ENCODE measurements at places on chromosomes 16 and 17. TPM values are rescaled to one million over a fixed set of nuclear protein-coding genes. Genes with fewer than 3 reads are reported as not detected.

DNA sequence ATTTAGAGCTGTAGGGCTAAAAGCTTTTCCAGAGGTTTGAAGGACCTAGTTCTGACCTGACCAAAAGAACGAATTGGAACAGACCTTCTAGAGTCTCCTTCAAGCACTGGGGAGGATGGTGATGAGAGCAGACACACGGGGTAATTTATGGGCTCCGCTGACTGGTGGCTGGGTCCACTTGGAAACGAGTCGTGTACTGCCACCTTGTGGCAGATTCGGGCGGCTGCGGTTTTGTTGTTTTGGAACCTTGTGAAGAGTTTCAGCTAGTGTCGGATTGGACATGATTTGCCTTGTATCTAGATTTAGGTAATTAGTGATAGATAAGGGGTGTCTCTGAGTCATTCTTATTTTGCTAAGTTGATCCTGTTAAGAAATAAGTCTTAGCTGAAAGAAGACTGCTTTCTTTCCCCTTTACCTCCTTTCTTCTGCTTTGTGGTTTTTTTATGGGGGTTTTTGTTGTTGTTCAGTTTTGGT, 98.9 kb downstream of the AATF start:
- DNase-seq = peak; percentile 44

DNA sequence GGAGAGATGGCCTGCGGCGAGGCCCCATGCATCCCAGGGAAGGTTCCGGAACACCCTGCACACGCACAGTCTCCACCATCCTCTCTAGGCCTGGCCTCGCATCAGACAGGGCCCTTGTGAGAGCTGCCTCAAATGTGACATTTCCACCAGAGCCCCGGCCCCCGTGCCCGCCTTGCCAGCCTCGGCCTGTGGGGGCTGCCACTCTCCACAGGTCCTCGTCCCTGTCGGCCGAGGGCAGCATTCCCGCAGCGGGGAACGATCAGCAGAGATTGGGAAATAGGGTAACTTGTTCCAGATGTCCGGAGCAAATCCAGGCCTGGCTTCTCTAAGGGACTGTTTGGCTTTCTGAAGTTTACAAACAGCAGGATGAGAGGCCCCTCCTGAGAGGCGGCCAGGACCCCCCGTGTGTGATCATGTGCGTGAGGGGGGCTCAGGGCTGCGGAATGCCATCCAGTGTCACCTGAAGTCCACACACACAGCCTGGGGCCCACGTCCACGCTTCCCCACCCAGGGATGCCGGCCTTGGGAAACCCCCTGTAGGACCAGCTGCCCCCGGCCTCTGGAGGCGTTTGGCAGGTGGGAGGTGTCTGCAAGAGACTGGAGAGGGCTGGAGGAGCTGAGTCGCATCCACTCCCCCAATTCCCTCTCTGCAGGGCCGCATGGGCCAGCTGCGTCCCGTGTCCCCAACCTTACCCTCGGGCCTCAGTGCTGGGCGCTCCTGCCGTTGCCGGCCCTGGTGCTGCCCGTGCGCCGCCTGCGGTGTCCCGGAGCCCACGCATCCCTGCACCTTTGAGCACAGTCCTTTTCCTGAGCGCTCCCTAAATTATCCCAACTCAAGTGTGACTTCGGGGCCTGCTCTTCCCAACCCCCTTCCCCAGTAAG, 70.4 kb downstream of the ZDHHC7 start:
- no peak for DNase-seq

DNA sequence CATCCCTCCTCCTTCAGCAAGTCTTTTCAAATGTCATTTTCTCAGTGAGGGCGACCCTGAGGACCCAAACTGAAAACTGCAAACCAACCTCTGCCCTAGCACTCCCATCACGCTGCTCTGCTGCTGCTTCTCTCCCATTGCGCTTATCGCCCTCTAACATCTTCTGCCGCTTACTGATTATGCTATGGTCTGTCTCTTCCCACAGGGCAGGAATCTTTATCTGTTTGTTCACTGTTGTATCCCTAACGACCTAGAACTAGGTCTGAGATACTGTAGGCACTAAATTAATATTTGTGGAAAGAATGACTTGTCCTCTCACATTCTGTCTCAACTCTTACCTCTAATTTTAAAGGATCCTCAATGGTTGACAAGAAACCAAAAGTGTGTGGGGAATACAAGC, 12.5 kb downstream of the ZSCAN32 start:
- DNase-seq = no peak

DNA sequence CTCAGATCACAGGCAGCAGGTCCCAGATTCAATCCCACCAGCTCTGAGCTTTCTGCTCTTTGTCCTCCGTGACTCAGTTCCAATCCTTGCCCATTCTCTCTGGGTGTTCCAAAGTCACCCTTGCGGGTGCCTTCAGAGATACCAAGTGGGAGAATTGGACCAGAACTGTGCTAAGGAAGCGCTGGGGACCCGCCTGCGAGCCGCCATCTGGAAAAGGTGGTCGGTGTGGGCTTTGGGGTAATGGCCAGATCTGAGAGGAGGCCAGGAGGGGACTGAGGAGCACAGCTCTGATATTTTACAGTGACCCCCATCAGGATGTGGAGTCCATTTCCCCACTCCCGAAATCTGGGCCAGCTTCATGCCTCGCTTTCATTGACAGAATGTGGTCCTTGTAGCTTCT, 152.6 kb downstream of the SDK2 start:
- DNase-seq = no peak

- no peak for DNase-seq
These were observed 486 bp downstream of the SYT17 start for GRCh38 chr16:19168371-19169081.

DNA sequence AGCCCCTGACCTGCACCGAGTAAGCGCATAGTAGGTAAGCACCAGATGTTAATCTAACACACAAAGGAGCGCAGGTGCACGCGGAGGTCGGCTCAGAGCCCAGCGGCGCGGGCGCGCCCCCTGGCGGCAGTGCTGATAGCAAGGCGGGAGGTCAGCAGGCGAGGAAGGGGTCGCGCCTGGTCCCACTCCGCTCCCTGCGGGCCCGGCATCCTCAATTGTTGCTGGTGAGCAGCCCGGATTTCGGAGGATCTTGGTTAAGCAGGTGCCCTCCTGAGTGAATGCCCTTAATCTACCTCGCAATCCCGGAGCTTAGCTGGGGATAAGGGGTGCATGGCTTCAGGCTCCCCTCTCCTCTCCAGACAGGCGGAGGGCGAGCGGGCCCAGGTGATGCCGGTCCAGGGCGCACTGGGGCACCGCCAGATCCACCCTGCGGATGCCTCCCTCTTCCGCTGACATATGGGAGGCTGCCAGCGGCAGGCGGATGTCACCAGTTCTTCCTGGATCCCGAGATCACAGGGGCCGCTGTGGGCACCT, 4.0 kb upstream of the WNT3 start:
- DNase-seq = no peak

DNA sequence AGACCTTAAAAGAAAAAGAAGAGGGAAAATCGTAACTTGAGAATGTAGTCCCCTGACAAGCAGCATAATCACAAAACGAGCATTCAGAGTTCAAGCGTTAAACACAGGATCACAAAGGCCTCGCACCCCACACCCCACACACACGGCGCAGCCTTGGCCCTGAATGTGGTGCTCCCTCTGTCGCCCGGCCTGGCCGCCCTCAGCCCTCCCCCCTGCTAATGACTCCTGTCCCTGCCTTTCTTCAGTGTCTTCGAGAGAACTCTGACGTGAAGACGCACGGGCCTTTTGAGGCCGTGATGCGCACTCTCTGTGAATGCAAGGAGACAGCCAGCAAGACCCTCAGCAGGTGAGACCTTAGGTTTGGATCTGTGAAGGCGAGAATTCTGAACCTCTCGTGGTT, 47.5 kb upstream of the ENDOV start:
- DNase-seq = no peak

- no peak for DNase-seq
These were observed 187.2 kb downstream of the CDK5R1 start for GRCh38 chr17:32673964-32674363.

DNA sequence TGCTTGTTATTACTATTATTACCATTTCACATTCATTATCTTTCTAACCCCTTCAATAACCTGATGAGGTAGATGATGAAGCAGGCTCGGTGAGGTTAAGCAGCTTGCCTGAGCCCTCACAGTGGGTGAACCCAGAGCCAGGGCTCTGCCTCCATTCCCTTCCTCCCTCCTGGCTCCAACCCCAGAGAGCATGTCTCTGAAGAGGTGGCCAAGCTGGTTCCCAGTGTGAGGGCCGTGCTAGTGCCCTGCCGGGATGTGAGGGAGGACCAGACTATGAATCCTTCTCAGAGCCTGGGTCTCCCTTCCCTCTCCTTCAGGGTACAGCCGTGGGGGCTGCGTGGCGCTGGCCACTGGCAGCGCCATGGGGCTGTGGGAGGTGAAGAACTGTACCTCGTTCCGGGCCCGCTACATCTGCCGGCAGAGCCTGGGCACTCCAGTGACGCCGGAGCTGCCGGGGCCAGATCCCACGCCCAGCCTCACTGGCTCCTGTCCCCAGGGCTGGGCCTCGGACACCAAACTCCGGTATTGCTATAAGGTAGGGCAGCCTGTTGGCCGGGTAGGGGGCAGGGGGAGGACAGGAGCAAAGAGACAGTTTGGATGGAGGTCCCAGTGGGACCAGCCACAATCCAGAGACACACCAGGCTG, 49.6 kb downstream of the MRC2 start:
- DNase-seq = no peak

- DNase-seq = no peak
These were observed 16.9 kb downstream of the SYNRG start for GRCh38 chr17:37592291-37592690.

DNA sequence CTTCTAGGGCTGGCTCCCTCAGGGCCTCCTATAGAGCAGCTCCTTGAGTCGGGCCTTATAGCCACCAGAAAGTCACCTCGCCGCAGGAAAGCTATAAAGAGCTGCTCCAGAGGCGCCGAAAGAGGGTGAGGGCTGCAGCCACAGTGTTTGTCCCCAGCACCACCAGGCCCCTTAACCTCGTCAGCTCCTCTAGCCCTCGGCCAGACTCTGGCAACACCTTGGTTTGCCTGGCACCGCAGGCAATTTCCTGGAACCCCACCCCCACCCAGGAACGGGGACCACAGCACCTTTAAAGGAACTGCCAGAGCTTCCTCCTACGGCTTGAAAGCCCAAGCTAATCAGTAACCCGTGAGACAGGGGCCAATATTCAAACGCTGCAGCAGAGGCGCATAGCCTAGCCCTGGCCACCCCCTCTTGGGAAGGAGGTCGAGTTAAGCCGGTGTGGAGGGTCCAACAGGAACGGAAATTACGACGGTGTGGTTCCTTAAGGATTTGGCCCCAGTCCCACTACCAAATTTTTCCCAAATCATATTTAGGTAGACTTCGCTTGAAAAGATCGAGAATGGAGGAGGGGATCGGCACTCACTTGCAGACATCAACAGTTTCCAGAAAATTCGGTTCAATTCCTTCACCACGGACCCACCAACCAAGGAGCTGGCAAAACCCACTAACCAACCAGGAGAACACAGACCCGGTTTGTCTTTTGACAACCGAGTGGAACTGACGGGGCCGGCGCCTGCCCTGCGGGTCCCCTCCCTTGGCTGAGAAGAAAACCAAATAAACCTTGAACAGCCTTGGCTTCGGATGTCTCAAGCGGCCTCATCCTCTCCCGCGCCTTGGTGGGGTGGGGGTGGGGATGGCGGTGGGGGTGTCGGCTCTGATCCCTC, 3.0 kb downstream of the HOXB6 start:
- DNase-seq = no peak

DNA sequence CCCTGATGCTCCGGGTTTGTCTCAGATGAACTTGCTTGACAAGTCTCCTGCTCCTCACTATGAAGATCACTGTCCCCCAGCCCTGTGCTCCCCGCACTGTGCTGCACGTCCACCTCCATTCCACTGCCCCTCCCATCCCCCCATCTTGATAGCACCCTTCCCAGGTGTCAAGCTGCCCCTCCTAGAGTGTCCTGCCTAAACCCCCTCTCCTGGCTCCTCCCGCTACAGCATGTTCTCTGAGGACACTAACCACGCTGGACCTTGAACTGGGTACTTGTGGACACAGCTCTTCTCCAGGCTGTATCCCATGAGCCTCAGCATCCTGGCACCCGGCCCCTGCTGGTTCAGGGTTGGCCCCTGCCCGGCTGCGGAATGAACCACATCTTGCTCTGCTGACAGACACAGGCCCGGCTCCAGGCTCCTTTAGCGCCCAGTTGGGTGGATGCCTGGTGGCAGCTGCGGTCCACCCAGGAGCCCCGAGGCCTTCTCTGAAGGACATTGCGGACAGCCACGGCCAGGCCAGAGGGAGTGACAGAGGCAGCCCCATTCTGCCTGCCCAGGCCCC, 18.5 kb downstream of the DEXI start:
- no peak for DNase-seq

- DNase-seq = no peak
These were observed 42.7 kb upstream of the SMPD3 start for GRCh38 chr16:68490829-68491575.

DNA sequence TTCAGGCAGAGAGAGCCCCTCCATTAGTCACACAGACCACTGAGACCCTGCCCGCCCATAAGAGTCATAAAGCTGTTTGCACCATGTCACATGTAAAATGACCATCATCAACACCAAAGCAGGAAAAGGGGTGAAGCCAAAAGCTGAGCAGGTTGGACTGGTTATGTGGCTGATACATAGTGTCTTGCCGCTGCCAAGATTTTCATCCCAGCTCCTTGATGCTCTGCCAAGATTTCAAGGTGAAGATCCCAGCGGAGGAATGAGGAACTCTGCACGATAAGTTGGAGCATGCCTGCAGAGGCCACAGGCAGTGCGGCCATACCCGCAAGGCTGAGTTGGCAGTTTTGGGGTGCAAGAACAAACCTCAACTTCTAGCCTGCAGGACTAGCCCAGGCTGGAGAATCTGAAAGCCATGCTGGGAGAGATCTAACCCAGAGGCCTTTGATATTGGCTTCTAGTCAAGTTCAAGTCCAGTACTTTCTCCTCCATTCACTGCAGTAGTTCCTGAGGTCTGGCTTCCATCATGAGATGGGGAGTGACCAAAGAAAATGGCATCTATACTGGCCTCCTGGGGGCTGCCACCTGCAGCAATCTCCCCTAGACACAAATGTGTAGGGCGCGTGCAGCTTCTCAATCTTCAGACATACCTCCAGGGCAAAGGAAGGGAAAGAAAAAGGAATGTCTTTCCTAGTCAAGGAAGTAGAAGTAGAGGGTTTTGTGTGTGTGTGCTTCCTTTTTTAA, 79.7 kb upstream of the NOL11 start:
- DNase-seq = no peak

GRCh38 chr17:41710472-41711090, 1.6 kb upstream of the GAST start:
- no peak for DNase-seq

DNA sequence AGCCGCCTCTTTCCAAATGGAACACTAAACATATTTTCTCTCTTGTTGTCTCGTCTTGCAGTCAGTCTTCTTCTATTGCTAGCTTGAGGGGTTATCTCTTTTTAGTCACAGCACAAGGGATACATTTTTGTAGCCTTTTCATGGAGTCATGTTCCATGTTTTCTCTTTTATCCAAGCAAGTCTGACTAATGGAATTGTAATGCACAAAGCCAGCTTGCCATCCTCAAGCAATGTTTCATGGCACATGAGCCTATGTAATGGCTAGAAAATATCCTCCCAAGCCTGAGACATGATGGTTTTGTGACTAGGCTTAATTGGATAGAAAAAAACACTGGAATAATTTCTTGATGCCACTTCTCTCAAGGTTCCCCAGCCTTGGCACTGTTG, 414.6 kb upstream of the GOT2 start:
- no peak for DNase-seq

GRCh38 chr16:53034306-53034705, 18.4 kb downstream of the CHD9NB start:
- no peak for DNase-seq

- no peak for DNase-seq
These were observed 4.8 kb upstream of the NGFR start for GRCh38 chr17:49490276-49490675.

Gene CNTNAP1
- total RNA-seq = 30.9 TPM

Gene BEAN1
- total RNA-seq = 0.26 TPM

Gene LRRC59
- total RNA-seq = 285 TPM

Gene BIRC5
- total RNA-seq = 61.7 TPM

Gene RHOT1
- 35.6 TPM for total RNA-seq

Gene PYY
- not detected for total RNA-seq

Gene HOXB8
- total RNA-seq = not detected
